GF-D8 (cell line): ENCODE measurements at places on chromosomes 1 and 21.

DNA sequence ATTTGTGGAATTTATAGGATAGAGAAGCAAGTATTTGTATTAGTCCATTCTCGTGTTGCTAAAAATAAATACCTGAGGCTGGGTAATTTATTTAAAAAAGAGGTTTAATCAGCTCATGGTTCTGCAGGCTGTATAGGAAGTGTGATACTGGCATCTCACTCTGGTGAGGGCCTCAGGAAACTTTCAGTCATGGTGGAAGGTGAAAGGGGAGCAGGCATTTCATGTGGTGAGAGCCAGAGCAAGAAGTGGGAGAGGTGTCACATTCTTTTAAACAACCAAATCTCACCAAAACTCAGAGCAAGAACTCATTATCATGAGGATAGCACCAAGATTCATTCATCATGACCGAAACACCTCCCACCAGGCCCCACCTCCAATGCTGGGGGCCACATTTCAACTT lies 18.1 kb downstream of the SDCCAG8 start:
- no peak for DNase-seq

GRCh38 chr1:38028671-38029070 lies 16.1 kb downstream of the UTP11 start:
- no peak for DNase-seq

DNA sequence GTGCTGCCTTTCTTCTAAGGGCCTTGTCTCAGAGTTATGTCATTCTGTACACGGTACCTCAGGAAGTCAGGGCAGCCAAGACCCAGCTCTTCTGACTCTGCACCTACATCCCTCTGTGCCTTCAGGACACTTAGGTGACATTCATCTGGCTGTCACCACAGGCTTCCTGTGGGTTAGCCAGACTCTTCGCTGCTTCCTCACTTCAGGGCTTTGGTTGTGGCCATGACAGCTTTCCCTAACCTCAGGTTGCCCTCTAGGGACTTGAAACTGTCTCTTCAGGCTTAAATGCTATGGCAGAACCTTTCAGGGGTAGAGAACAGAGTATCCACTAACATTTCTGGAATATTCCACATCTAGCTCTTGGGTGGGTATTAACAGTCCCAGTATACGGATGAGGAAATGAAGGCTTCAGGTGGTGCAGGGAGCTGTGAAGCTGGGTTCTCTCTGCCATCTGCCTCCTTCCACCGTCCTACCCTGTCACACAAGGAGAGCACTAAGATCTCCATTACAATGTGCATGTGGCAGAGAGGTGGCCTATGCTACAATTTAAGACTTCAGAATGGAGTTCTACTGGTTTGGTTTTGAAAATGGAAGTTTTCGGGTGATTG lies 9.9 kb downstream of the TSSK3 start:
- DNase-seq = peak; percentile 70

DNA sequence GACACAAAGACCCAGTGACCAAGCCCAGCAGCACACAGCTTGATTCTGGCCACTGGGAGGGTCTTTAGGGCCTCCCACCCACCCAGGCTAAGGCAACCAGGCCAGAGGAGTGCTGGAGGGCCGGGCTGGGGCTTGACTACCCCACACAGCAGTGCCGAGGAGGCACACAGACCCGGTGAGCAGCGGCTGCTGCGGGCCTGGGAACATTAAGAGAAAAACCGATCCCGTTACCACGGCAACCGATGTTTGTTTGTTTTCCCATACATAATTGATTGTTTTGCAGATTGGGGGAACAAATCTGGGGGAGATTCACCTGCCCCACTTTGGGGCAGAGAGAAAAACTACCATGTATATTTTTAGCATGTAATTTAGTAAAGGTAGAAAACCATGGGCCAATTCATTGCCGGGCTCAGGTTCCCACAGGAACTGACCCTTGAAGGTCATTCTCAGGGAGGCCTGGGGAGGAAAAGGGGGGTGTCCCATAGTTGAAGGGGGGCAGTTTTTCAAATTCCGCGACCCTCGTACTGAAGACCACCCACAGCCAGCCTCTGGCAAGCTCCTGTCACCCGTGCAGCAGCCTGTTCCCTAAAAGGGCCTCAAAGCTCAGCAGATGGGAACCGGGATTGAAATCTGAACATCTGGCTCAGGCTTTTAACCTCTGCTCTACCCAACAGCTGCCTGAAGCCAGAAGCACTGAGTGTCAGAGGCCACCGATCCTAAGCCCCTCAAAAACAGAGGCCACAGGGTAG lies 35.3 kb downstream of the CHD5 start:
- DNase-seq = no peak

DNA sequence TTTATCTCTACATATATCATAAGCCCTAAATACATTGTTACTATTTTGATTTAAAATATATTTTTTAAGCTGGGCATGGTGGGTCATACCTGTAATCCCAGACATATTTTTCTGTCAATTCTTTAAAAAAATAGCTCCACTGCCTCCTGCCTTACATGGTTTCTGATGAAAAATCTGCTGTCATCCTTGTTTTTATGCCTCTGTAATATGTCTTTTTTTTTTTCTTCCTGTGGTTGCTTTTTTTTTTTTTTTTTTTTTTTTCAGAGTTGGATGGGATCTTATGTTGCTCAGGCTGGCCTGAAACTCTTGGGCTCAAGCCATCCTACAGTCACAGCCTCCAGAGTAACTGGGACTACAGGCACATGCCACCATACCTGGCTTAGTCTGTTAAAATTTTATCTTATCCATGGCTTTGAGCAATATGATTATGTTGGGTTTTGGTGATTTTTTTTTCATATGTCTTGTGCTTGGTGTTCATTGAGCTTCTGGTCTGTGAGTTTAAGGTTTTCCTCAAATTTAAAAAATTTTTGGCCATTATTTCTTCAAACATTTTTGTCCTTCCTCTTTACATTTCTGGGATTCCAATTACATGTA lies 12.4 kb upstream of the EDARADD start:
- no peak for DNase-seq

DNA sequence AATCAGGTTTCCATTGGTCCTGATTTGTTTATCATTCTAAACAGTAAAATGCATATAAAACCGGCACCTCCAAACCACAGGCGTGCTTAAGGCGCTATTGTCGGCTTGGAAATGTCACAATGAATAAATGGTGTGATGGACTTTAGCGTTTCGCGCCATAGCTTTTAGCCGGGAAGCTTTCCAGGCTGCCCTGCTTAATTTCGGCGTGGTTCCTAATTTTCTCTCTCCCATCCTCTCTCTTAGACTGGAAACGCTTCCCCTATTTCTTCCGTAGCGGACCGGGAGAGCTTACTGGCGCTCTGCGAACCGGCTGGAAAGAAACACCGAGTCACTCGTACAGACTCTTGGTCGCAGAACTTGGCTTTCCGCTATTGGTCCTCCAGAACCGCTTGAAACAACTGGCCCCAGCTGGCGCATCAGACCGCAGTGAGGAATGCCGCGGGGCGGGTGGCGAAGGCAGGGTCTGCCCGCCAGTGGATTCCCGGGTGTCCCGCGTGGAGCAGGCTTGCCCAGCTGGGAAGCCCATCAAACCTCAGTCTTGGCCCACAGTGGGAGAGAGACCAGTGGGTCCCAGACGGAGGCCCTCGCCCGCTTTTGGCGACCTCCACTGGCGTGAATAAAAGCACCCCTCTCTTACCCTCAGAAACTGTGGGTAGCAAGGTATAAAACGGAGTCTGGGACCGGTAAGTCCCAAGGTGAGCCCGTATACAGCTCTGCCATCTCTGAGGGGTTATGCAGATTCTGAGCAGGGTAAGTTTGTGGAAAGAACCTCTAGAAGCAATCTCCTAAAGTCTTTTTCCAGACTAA lies 4.0 kb upstream of the LHX8 start:
- no peak for DNase-seq

GRCh38 chr1:220893701-220894024 lies 14.4 kb downstream of the HLX start:
- no peak for DNase-seq
